ENCODE measurements at places on chromosomes 1 and 21. TPM values are rescaled to one million over a fixed set of nuclear protein-coding genes. Genes with fewer than 3 reads are reported as not detected.

PRR9 gene
- total RNA-seq, result not detected

AGT gene
- total RNA-seq, result not detected

HES5 gene
- total RNA-seq, result not detected

HLX gene
- 5.7 TPM for total RNA-seq

MRPL9 gene
- 136 TPM for total RNA-seq

HSPA6 gene
- 1.2 TPM for total RNA-seq

CD1B gene
- total RNA-seq, result not detected

DEPDC1 gene
- total RNA-seq, result 10.8 TPM

ZNF683 gene
- total RNA-seq, result not detected

FAM72A gene
- total RNA-seq, result 29.1 TPM

AMY1B gene
- total RNA-seq, result not detected

ZNF697 gene
- total RNA-seq, result 4.8 TPM

DNA sequence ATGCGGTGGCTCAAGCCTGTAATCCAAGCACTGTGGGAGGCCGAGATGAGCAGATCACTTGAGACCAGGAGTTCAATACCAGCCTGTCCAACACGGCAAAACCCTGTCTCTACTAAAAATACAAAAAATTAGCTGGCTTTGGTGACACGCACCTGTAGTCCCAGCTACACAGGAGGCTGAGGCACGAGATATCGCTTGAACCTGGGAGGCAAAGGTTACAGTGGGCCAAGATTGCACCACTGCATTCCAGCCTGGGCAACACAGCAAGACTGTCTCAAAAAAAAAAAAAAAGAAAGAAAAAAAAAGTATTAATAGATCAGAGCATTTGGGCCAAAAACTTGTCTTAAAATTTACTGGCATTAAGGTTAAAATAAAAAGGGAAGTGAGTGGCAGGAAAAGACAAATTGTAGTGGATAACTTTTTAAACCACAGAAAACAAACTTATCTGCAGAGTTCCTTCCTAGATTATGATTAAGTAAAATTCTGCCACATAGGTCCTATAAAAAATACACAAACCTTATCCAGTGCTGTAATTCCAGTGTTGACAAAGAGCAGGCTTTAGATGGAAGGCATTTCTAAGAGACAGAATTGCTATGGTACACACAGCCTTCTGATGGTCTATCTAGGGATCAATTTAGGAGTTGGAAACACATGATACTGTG lies 53.3 kb downstream of the EIF4G3 start:
- H3K4me1 ChIP-seq, result peaks cover 4% of the 10 kb centered on the region
- H3K4me3 ChIP-seq, result no peak overlapping the region
- no peak for DNase-seq
- H3K27me3 ChIP-seq, result no peaks in the 10 kb centered on the region

- peaks cover 2% of the 10 kb centered on the region for H3K4me1 ChIP-seq
- no peak overlapping the region for H3K4me3 ChIP-seq
- H3K36me3 ChIP-seq, result peaks cover 14% of the 10 kb centered on the region
- DNase-seq, result no peak
These were observed 88.2 kb downstream of the GFI1 start for GRCh38 chr1:92398519-92398918.

DNA sequence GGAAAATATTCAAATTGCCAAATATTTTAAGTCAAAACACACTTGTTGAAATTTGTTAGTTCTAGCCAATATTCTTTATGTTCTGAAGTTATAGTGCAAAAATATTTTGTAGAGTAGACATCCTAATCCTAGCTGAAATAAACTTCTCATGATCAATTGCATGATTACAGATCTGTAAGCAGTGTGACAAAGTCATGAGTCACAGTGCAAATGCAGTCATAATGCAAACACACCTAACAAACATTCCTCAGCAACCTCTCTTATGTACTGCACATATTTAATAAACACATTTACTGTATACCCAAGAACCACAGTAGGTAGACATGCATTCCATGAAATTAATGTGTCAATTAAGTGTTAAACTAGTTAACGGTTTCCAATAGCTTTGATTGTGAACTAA lies 1857.4 kb downstream of the NCAM2 start:
- H3K4me3 ChIP-seq, result no peak overlapping the region
- no peaks in the 10 kb centered on the region for H3K4me1 ChIP-seq
- no peak for DNase-seq
- H3K27ac ChIP-seq, result no peak overlapping the region
- H3K36me3 ChIP-seq, result no peaks in the 10 kb centered on the region

DNA sequence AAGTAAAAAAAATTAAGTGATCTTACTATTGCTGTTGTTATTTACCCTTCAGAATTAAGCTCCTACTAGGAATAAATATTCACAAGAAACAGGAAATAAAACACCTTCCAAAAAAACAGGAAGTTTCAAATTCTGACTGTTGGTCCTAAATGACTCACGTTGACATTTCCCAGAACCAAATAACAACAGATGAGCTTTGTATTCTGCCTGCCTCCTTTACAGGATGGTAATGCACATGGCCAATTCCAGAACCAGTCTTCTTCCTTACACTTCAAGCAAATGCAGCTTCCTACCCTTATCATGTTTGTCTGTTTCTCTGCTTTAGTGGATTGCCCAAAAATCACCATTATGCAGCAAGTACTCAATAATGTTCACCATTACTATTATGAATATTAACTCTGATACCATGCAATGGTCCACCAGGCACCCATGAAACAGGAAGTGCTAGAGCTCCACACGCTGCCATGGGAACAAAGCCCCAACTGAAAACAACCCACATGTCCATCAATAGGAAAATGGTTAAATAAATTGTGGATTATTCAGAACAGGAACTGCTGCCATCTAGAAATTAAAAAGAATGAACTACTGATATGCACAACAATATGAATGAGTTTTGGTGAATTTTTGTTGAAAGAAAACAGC lies 8.9 kb downstream of the CASP9 start:
- H3K4me1 ChIP-seq, result peaks cover 51% of the 10 kb centered on the region
- peaks cover 59% of the 10 kb centered on the region for H3K36me3 ChIP-seq
- peak overlapping the region; percentile 85 for H3K27ac ChIP-seq
- peak overlapping the region; percentile 64 for H3K4me3 ChIP-seq
- H3K27me3 ChIP-seq, result no peaks in the 10 kb centered on the region

DNA sequence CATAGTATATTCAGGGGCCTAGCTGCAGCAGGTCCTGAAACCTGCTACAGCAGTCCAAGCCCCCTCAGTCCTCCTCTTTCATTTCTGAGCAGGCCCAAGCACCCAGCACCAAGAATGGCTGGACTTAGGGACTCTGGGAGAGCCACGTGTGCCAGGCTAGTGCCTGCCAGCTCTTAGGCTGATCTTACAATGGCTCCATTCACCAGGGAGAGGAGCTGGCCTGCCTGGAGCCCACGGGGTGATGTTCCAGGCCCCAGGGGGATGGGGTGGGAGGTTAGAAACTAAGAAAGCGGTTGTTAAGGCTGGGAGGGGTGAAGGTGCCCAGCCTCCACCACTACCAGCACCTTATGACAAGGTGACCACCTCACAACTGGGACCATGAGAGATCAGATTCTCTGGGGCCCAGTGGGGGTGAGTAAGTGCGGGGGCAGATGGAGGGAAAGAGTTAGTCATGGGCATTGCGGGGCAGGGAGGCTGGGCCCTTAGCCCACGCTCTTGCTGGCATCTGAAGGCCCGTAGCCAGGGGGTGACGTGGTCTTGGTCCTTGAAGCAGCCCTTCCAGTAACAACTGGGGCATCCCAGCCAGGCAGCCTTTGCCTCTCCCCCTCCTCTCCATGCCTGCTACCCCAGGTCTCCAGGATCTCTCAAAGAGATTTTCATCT lies 30.3 kb upstream of the CLIC4 start:
- H3K4me1 ChIP-seq, result peaks cover 10% of the 10 kb centered on the region
- H3K27me3 ChIP-seq, result no peaks in the 10 kb centered on the region
- no peak for DNase-seq
- no peaks in the 10 kb centered on the region for H3K36me3 ChIP-seq

GRCh38 chr1:238681451-238681850 lies 704.9 kb upstream of the CHRM3 start:
- H3K36me3 ChIP-seq, result no peaks in the 10 kb centered on the region
- no peak overlapping the region for H3K27ac ChIP-seq
- no peaks in the 10 kb centered on the region for H3K27me3 ChIP-seq
- no peak overlapping the region for H3K4me3 ChIP-seq
- no peaks in the 10 kb centered on the region for H3K4me1 ChIP-seq
- DNase-seq, result no peak

DNA sequence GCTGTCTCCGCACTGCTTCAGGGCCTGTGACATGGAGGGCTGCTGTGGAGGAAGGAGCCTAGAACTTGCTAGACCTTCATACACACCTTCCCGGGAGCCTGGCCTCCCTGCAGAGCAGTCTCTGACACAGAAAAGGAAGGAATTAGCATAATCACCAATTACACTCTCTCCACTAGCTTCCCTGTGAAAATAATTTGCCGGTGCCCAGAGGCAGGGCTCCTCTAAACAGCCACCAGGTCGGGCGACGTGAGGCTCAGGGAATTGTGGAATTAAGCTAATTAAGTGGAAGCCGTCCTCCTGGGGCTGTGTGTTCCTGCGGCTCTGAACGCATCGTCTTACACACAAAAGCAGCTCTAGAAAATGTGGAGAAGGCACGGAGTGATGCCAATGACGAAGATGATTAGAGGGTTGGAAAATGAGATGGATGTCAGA lies 82.6 kb downstream of the NENF start:
- H3K4me1 ChIP-seq, result no peaks in the 10 kb centered on the region
- DNase-seq, result no peak
- no peak overlapping the region for H3K4me3 ChIP-seq
- H3K27me3 ChIP-seq, result peaks cover 66% of the 10 kb centered on the region
- H3K36me3 ChIP-seq, result no peaks in the 10 kb centered on the region

DNA sequence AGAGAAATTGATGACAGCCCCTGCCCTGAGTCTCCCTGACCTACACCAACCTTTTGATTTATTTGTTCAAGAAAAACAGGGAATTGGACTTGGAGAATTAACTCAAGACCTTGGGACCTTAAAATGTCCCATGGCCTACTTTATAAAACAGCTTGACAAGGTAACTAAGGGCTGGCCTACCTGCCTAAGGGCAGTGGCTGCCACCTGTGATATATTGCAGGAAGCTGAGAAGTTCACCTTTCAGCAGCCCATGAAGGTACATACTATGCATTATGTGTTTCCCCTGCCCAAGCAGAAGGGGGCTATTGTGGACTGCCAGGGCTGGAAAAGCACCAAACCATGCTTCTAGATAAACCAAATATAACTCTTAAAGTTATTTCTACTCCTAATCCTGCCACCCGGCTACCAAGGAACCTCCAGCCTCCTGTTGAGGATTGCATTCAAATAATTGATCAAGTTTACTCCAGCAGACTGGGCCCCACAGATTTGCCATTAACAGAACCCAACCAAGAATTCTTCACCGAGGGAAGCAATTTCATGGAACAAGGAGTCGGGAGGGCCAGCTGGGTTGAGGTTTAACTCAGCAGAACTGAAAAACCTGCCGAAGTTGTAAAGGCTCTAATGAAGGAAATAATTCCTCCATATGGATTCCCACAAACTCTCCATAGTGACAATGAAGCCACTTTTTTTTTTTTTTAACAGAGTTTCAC lies 28.2 kb downstream of the LACTBL1 start:
- H3K27ac ChIP-seq, result no peak overlapping the region
- no peaks in the 10 kb centered on the region for H3K36me3 ChIP-seq
- DNase-seq, result no peak
- no peaks in the 10 kb centered on the region for H3K4me1 ChIP-seq
- H3K4me3 ChIP-seq, result no peak overlapping the region

DNA sequence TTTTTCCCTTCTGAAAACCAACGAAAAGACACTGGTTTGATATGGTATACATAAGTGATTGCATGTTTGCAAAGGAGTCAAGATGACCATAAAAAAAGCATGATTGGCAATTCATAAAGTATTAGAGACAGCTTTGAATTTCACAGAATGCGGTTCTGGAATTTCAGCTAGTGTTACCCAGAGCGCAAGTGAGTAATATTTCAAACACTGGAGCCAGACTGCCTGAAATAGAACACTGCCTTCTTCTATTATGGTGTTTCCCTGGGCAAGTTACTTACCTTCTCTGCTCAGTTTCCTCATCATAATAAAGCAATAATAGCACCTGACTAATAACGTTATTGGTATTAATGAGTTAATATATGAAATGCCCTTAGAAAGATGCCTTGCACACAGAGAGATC lies 54.7 kb downstream of the NEGR1 start:
- no peak for DNase-seq
- no peaks in the 10 kb centered on the region for H3K36me3 ChIP-seq
- no peaks in the 10 kb centered on the region for H3K4me1 ChIP-seq
- no peak overlapping the region for H3K4me3 ChIP-seq
- no peaks in the 10 kb centered on the region for H3K27me3 ChIP-seq

DNA sequence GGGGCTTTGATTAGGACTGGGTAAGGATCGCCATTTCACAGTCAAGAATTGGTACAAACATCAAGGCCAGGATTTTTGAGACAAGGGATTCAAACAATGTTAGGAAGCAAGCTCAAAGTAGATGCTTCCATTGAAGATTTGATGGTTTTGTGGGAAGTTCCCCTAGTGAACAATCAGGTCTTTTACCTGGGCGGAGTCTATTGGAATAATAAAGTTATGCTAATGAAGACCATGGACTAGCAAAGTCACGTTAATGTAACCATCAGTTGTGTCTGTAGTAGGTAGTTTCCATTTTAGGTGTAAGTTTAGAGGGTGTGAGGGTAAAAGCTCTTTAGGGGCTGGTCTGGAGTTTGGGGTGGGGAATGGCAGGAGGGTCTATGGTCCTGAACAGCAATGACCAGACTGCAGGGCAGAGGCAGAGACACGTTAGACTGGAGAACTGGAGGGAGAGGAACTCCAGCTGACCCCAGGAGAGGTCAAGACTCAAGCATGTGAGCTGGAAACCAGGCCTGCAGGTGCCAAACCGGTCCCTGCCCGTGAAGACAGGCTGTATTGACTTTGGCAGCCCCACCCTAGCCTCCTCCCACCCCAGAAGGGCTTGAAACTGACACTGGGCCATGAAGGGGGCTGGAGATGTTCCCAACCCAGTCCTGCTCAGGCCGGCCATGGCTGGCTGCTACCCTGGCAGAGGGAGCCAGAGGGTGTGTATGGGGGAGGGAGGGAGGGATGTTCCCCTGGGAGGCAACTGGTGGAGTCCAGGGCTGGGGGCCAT lies 36.0 kb upstream of the GPR37L1 start:
- H3K27me3 ChIP-seq, result peaks cover 8% of the 10 kb centered on the region
- H3K4me1 ChIP-seq, result no peaks in the 10 kb centered on the region
- H3K27ac ChIP-seq, result no peak overlapping the region
- H3K36me3 ChIP-seq, result no peaks in the 10 kb centered on the region

DNA sequence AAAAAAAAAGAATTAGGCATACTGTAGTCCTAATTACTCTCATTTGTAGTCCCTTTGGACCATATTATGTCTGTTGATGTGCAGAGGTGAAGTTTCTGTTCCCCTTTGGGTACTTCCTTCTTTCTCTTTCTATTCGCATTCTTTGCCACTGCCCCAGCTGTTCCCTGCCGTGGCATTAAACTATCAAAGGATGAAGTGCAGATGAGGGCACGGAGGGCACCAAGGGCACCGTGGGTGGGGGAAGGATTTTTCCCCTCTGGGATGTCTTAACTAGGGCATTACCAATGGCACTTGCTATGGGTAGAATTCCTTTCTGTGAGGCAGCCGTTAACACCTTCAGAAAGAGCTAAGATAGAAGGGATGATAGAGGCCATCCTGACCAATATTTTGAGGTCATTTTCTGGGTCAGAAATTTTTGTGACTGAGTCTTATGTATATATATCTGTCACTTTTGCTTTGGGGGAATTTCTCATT lies 4.9 kb upstream of the MAPKAPK2 start:
- H3K4me1 ChIP-seq, result peaks cover 37% of the 10 kb centered on the region
- peak overlapping the region; percentile 39 for H3K27ac ChIP-seq
- H3K36me3 ChIP-seq, result no peaks in the 10 kb centered on the region
- H3K4me3 ChIP-seq, result peak overlapping the region; percentile 39

GRCh38 chr1:201385299-201385891 lies 7.9 kb upstream of the TNNT2 start:
- H3K36me3 ChIP-seq, result no peaks in the 10 kb centered on the region
- H3K27me3 ChIP-seq, result no peaks in the 10 kb centered on the region
- peak; percentile 81 for DNase-seq
- H3K4me1 ChIP-seq, result no peaks in the 10 kb centered on the region
